Stimulated activated CD8-positive, alpha-beta memory T cell treated with anti-CD3 and anti-CD28 coated beads, Interleukin-7, amount 100 ng/mL, for 1 hour (primary cell): ENCODE measurements at places on chromosomes 4 and X.

DNA sequence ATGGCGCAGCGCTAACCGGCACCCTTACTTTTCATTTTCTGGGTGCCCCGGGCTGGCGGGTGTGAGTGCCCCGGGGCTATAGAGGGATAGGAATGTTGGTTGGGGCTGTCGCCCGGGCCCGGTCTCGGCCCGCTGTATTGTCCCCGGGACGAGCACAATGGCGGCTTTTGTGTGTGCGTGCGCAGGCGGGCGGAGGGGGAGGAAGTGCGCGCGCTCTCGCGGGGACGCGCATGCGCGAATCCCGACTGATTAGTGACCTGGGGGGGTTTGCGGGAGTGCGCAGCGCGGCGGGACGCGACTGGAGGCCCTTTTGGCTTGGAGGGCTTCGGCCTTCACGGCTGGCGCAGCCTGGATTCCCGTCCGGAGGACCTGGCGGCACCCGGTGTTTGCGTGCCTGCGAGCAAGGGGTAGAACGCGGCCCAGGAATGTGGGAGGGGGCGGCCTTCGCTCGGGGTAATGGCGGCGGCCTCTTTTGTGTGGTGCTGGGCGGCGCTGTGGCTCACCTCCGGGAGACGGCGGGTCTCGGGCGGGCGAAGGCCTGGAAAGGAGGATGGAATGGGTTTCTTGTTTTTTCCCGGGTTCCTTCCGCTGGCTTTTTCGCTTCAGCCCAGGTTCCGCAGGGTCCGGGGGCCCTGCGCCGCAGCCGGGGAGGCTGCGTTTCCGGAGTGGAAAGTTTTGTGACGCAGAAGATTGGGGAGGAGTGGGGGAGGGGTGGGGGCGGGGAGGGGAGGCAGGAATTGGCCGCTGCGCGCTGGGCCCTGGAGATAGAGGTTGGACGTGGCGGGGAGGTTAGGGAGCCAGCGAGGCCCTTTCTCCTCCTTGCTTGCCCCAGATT, 618 bp downstream of the DDX3X start:
- DNase-seq: peak; percentile 78

DNA sequence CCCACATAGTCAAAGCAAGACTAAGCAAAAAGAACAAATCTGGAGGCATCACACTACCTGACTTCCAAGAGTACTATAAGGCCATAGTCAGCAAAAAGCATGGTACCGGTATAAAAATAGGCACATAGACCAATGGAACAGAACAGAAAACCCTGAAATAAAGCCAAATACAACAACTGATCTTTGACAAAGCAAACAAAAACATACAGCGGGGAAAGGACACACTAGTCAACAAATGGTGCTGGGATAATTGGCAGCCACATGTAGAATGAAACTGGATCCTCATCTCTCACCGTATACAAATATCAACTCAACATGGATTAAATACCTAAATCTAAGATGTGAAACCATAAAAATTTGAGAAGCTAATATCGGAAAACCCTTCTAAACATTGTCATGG, 819.3 kb upstream of the FRG1 start:
- no peak for DNase-seq

GRCh38 chr4:155592179-155592937, 74.3 kb upstream of the GUCY1A1 start:
- no peak for DNase-seq

DNA sequence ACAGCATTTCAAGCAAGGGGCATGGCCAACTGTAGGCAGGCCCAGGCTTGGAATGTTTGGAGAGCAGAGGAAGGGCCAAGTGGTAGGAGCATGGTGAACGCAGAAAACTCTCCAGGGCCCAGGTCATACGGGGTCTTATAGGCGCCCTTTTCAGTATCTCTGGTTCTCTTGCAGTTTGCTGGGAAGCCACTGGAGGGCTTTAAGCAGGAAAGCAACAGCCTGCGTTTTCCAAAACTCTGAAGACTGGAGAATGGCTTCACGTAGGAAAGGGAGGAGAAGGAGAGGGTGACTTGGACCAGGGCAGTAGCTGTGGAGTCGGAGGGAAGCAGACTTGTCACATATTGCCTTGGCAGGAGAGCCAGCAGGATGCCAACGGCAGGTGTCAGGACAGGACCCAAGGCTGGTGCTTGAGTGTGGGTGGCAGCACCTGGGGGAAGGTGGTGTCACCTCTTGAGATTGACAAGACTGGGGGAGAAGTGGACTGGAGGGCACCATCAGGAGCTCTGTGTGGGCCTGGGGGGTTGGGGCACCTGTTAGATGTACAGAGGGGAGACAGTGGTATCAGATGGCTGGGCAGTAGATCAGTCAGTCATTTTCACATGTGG, 21.9 kb downstream of the TKTL1 start:
- DNase-seq: no peak

DNA sequence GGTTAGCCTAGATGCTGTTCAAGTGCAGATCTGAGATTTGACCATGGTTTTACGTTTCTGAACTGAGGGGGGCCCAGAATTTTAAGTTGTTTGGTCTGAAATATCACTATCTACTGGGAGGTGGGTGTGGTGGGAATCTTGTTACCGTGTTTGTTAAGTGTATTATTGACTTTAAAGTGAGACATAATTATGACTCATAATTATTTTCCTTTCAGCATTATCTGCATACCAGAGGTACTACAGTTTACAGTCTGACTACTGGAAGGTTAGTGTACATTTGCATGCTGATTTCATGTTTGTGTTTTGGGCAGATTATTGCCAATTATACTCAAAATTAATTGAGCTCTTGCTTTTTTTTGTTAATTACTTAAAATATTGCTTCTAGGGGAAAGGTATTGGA, 101.5 kb downstream of the KDM6A start:
- no peak for DNase-seq
